ENCODE measurements at places on chromosomes 7 and 10. TPM values are rescaled to one million over a fixed set of nuclear protein-coding genes. Genes with fewer than 3 reads are reported as not detected.

CCL24 gene
- total RNA-seq, result not detected

LFNG gene
- 10.5 TPM for total RNA-seq

FAM25C gene
- total RNA-seq, result not detected

EBF3 gene
- 1.4 TPM for total RNA-seq

GTF2IRD2 gene
- total RNA-seq, result 4.5 TPM

SLC26A3 gene
- total RNA-seq, result not detected

AQP1 gene
- 2.5 TPM for total RNA-seq

HTRA1 gene
- total RNA-seq, result 43.1 TPM

OPALIN gene
- total RNA-seq, result not detected

CYP3A4 gene
- total RNA-seq, result not detected

ZNF25 gene
- 6.6 TPM for total RNA-seq

CARD11 gene
- 2.1 TPM for total RNA-seq

ZNF117 gene
- total RNA-seq, result 4.0 TPM

ABCB1 gene
- total RNA-seq, result 0.26 TPM

LRRC17 gene
- total RNA-seq, result 0.43 TPM

SLC18A2 gene
- not detected for total RNA-seq

SPDYE9 gene
- total RNA-seq, result not detected

LBX1 gene
- not detected for total RNA-seq

ITGA8 gene
- 10.9 TPM for total RNA-seq

ITPRID1 gene
- total RNA-seq, result not detected

FGL2 gene
- 4.9 TPM for total RNA-seq

ADAMTS14 gene
- total RNA-seq, result 0.11 TPM

LRRD1 gene
- not detected for total RNA-seq

HOXA2 gene
- 0.11 TPM for total RNA-seq

ADRA2A gene
- total RNA-seq, result under 0.01 TPM

PSD gene
- 0.11 TPM for total RNA-seq

MOGAT3 gene
- total RNA-seq, result not detected

ZNF736 gene
- total RNA-seq, result 6.0 TPM

MYL10 gene
- total RNA-seq, result not detected

CALD1 gene
- 168 TPM for total RNA-seq

ANKRD30A gene
- not detected for total RNA-seq

RNF133 gene
- 0.76 TPM for total RNA-seq

GIMAP6 gene
- 248 TPM for total RNA-seq

EPHA1 gene
- total RNA-seq, result 0.11 TPM

ADCYAP1R1 gene
- under 0.01 TPM for total RNA-seq

BTBD16 gene
- not detected for total RNA-seq

NKX1-2 gene
- total RNA-seq, result not detected

AKR1D1 gene
- not detected for total RNA-seq

LIPK gene
- not detected for total RNA-seq

MAGI2 gene
- total RNA-seq, result 0.60 TPM

ZNF804B gene
- not detected for total RNA-seq

OR6B1 gene
- total RNA-seq, result not detected

C7orf57 gene
- not detected for total RNA-seq

MLXIPL gene
- not detected for total RNA-seq

ITIH5 gene
- 0.33 TPM for total RNA-seq

MALRD1 gene
- not detected for total RNA-seq

All from dermis lymphatic vessel endothelial cell (primary cell).